Cardiac fibroblast (primary cell): ENCODE measurements at places on chromosomes 1 and 21.
A peak's percentile ranks its signal among the peaks of the same experiment; 100 is the strongest.

- peak; percentile 9 for DNase-seq
Measured at GRCh38 chr1:3283849-3284248, 170.6 kb upstream of the ARHGEF16 start.

DNA sequence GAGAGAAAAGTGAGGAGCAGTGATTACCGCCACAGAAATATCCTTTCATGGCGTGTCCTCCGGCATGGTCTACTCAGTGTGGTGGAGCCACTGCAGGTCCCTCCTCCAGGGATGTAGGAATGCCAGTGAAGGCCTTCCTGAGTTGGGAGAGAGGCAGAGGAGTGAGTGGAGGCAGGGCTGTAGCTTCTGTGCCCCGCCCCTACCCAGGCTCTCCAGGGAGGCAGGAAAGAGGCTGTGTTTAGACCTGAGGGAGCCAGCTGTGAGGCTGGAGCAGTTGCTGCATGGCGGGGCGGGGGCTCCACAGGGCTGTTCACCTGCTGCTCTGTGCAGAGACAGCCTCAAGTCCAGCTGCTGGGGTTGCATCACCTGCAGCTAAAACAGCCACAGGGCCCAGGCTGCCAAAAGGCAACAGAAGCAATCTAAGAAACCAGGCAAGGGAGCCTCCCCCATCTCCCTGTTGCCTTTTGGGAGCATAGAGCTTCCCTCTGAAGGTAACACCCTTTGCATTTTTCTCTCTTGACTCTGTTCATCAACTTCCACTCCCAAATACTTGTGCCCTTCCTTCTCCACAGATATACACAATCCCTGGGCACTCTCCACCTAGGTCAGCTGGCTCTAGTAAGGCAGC lies 801 bp upstream of the ANXA9 start:
- no peak for DNase-seq

GRCh38 chr1:171799166-171799565 lies 17.7 kb downstream of the METTL13 start:
- DNase-seq, result peak; percentile 64

GRCh38 chr1:51627672-51628071 lies 10.8 kb downstream of the OSBPL9 start:
- peak; percentile 79 for DNase-seq

GRCh38 chr1:194952171-194952570 lies 1656.1 kb downstream of the KCNT2 start:
- no peak for DNase-seq

DNA sequence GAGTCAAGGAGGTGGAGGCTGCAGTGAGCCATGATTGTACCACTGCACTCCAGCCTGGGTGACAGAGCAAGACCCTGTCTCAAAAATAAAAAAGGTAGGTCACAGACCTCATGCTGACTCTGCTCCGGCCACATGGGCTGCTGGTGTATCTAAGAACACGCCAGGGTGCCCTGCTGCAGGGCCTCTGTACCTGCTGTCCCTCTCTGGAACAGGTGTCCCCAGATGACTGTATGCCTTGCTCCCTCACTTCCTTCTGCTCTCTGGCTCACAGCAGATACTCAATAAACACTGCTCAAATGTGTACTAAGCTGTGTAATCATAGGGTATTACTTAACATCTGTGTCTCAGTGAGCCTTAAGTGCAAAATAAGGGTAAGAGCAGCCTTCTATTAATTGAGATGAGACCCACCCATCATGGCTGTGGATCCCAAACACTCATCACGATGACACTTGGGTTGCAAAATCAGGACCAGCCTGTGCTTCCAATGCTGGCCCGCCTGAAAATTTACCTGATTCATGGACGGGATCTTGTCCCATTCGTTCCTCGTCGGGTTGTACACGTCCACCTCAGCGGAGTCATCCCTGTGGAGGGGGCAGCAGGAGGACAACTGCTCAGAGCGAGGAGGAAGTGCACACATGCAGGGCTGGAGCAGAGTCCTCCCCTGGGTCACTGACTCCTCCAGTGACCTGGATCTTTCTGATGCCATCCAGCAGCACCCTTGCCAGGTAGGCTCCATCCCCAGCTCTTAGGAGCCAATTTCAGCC lies 7.5 kb downstream of the KLHL21 start:
- no peak for DNase-seq

DNA sequence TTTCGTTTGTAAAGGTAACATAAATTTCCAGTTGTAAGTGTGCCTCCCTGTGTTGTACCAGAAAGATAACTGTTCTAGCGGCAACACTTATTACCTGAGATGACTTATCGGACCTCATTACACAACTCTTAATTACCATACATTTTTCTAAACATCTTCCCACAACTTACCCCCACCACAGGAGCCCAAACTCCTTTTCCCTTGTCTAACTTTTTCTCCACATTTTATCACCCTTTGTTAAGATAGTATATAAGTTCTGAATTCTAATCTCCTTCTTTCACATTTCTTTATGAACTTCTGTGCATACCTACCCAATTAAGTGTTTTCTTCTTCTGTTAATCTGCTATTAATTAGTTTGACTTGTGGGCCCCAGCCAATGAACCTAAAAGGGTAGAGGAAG lies 143.7 kb upstream of the CAMK1G start:
- DNase-seq, result no peak

DNA sequence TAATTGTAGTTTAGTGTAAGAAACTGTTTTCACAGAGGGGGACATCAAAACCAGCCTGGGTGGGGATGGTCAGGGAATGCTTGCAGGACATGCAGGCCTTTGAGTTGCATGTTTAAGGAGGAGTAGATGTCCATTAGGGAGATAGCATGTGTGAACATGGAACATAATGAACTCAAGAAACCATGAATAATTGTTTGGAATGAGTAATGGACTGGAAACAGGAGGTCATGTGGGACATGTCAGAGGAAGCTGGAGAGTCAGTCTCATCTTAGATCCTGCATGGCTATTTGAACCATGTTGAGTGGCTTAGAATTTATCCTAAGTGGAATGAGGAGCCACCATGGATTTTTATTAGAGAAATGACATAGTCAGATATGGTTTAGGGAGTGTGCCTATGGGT lies 86.4 kb downstream of the RPE65 start:
- peak; percentile 35 for DNase-seq

- DNase-seq, result peak; percentile 1
Measured at GRCh38 chr1:196152975-196153374, 455.3 kb downstream of the KCNT2 start.

- DNase-seq, result no peak
Measured at GRCh38 chr1:54228638-54229079, 28.7 kb downstream of the MRPL37 start.

DNA sequence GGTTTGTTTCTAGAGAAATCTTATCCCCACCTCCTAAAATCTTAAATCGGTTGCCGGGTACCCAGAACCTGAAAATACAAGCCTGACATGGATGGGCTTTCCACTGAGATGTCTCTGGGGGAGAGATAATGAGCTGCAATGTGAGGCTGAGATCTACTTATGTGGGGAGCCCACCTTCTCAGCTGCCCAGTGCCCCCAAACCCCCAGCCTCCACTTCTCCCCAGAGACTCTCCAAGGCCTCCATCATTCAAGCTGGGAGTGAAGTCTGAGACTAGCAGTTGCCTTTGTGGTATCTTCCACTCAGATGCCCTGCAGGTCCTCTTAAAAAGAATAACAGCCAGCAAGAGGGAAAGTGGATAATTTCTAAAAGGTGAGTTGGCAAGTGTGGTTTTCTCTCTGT lies 11.7 kb upstream of the ACTRT2 start:
- DNase-seq, result no peak

DNA sequence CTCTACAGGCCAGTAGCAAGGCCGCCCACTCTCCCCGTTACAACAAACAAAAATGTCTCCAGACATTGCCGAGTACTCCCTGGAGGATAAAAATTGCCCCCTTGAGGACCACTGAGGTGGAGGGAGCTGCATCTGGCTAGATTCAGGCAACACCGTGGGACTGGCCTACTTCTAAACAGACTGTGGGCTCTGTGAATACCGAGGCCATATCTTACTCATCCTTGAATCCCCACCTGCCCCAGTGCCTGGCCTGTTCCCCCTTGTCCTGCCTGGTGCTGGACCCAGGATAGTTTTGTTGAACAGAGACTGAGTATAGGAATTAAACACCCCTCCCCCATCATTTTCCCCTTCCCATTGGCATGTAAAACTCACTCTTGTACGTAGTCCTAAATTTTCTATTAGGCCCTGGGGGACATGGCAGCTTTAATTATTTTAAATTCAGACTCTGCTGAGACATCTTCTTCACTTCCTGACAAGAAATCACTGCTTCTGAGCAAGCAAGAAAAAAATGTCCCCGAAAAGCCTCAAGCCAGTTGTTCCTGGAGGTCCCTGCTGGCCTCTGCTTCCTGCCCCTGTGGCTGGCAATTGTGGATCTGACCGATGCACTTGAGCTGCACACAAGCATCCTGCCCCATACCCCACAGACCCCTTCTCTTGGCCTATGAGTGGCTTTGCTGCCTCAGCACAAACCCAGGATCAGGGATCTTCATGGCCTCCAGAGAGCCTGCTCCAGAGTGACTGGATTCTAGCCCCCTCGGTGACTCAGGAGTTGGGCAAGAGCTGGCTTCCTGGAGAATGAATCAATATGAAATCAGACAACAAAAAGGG lies 111.0 kb downstream of the ACTL8 start:
- DNase-seq, result peak; percentile 81

- DNase-seq, result no peak
Measured at GRCh38 chr1:223708001-223708359, 4.4 kb upstream of the CAPN2 start.

GRCh38 chr1:206802401-206802800 lies 30.1 kb upstream of the IL10 start:
- DNase-seq, result peak; percentile 45

DNA sequence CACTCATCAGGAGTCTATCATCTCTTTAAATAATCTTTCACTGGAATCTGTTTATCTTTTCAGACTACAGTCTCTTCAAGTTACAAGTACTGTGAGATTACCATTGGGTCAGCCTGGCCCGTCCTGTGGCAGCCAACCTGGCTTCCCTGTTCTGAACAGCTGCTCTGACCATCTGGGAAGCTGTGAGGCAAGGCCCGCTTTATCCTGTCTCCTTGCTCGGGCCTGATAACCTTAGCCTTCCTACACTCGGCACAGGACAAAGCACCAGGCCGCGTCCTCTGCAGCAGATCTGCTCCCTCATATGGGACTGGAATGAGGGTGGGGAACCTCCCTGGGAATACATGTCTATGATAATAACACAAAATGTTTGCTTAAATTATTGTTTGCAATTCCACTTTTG lies 113.3 kb downstream of the PTPN14 start:
- no peak for DNase-seq

- no peak for DNase-seq
Measured at GRCh38 chr1:39525366-39526165, 34.1 kb downstream of the BMP8A start.

DNA sequence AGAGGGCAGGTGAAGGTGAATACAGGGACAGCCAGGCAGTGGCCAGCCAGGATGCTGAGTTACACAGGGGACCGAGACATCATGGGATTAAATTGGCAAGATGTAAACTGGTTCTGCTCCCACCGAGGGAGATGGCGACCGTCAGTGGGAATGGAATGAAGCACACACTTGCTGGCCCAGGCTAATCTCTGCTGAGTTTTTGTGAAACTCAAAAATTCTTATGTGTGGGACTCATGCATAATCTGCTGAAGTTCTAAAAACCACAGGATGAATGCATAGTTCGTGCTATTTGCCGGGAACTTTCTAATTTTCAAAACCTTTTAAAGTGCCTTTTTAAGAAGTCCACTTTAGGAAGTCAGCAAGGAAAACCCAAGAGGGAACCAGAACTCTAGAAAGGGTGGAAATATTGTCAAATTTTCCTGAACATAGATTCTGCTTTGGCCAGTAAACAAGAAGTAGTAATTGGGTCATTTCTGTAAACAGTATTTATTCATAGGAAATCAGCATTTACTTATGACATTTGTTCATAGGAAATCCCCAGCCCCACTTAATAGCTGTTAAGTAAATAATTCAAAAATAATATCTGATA lies 85.4 kb upstream of the ROR1 start:
- DNase-seq, result peak; percentile 76

GRCh38 chr1:54002544-54003248 lies 15.3 kb downstream of the LDLRAD1 start:
- no peak for DNase-seq

DNA sequence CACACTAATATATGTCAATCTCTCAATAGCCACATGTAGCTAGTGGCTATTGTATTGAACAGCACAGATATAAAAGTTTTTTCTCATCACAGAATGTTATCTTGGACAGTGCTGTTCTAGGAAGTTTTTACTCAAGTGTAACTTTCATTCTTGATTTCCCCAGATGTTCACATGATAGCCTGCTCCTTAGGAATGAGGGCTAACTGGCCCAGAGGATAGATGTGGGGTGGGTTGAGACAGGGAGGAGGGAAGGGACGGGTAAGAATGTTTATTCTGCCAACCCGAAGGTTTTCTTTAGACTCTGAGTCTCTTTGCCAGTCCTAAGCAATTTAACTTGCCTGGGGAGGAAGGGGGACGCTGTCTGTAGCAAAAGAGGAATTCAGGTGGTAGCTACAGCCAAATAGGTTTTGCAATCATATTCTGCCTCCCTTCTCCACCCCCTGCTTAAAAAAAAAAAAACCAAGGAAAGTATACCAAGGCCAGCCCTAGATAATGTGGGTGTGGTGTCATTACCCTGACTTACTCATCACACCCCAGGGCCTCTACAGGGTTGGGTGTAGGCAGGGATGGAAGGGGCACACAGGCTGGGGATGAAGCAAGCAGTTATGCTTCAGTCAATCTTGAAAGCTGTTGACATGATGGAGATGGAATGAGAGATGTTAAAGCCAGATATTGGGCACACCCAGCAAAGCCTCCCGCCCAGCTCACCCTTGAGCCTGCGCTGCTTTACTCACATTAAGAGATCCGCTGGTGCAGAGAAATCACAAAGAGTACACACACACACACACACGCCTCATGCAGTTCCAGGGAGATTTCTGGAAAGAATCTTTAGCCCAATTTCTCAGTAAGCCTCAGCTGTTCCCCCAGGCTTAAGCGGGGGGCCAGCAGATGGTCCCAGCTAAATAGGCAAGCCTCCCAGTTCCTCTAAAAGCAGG lies 59.9 kb downstream of the PLXNA2 start:
- peak; percentile 92 for DNase-seq

DNA sequence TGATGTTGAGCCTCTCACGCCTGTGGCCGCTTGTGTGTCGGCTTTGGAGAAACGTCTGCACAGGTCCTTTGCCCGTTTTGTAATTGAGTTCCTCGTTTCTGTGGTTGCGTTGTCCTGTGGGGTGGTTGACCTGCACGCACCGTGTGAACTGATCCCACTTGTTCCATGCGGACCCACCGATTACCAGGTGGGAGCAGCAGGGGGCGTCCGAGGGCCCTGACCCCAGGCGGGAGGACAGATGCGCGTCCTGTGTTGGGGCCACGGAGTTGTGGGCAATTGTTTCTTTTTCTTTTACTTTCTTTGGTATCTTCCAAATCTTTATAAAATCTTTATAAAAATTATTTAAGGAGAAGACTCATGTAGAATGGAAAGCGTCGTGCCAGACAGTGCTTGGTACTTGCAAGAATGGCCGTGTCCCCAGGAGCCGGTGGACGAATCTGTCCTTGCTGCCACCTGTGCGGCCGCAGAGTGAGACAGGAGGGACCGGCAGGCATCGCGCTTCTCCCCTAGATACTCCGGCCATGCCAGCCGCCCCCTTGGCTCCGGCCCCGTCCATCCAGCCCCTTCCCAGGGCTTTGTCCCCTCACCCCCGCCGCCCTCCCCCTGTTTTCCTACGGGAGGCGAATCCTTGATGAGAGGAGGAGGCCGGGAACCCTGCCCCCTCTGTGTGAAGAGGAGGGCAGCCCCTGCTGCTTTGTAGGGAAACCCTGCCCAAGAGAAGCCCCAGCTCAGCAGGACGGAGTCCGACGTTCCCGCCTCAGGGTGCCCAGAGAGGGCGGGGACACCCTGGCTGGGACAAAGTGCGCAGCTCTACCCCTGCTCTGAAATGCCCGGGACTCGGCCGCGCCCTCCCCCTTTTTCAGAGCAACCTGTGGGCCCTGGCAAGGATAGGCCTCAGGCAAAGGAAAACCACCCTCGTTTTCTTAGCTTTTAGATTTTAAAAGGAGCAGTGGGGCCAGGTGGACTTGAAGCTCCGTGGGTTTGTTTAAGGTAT lies 41.7 kb downstream of the PRKCZ start:
- DNase-seq, result peak; percentile 22
